Spinal cord (tissue), 10 donors: ENCODE measurements at places on chromosomes 16 and 17.

DNA sequence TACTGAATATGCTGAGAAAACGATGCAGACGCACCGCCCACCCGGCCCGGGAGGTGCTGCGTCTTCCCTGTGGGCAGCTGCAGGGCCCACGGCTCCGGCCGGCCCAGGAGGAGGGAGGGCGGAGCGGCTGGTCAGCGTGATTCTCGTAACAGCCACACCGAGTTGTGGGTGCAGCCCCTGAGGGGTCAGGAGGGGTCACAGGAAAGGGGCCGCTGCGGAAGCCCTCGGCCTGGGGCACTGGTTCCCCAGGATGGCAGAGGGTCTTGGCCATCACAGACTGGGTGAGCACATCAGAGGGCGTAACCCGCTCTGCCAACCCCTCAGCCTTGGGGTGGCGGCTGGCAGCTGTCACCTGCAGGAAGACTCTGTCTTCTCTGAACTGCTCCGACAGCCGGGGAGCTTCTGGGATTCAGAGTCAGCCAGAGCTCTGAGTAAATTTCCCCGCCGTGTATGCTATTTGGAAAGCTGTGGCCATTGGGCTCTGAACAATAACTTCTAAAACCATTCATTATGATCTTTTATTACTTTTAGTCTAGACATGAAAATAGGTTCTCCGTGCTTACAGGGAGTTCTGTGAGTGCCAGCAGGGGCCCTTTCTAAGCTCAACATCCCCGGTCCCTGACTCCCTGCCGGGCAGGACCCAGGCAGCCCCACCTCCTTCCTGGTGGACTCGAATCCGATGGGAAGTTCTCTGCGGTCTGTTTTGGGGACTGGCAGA lies 87.4 kb upstream of the CHMP6 start:
- no peak for DNase-seq

- DNase-seq: no peak
Measured at GRCh38 chr16:50188619-50189136, 35.6 kb downstream of the TENT4B start.

DNA sequence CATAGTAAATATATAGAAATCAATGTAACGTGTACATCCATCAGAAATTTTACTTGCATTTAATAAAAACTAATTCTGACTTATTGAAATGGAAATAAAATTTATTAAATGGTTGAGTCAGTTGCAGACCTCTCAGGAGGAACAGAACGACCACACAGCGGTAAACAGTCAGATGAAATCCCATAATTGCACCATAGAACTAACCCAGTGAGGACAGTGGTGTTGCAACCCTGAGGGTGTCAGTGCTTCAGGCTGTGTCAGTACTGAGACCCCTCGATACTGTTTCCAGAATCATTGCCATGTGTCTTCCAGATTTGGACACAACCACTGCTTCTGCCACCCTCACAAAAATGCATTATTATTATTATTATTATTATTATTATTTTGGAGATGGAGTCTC lies 29.0 kb upstream of the SSTR2 start:
- DNase-seq: no peak

- DNase-seq: no peak
Measured at GRCh38 chr17:80007939-80008338, 27.7 kb downstream of the TBC1D16 start.

- DNase-seq: no peak
Measured at GRCh38 chr17:42623732-42624596, 14.5 kb downstream of the TUBG1 start.

DNA sequence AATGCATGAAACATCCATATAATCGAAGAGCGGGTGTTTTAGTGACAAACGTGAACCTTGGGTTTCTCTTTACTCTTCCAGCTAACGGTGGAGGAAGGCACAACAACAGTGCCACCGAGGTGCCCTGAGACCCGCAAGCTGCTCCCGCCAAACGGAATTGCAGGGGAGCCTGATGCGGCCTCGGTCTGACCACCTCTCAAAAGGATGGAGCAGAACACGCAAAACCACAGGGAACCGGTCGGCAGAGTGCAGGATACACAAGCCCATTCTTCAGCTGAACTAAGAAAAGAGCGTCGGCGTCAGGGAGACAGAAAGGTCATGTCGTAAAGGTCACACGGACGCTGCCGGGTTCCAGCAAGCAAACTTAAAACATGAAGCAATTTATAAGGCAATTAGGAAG lies 109.5 kb upstream of the ZNF750 start:
- DNase-seq: no peak

DNA sequence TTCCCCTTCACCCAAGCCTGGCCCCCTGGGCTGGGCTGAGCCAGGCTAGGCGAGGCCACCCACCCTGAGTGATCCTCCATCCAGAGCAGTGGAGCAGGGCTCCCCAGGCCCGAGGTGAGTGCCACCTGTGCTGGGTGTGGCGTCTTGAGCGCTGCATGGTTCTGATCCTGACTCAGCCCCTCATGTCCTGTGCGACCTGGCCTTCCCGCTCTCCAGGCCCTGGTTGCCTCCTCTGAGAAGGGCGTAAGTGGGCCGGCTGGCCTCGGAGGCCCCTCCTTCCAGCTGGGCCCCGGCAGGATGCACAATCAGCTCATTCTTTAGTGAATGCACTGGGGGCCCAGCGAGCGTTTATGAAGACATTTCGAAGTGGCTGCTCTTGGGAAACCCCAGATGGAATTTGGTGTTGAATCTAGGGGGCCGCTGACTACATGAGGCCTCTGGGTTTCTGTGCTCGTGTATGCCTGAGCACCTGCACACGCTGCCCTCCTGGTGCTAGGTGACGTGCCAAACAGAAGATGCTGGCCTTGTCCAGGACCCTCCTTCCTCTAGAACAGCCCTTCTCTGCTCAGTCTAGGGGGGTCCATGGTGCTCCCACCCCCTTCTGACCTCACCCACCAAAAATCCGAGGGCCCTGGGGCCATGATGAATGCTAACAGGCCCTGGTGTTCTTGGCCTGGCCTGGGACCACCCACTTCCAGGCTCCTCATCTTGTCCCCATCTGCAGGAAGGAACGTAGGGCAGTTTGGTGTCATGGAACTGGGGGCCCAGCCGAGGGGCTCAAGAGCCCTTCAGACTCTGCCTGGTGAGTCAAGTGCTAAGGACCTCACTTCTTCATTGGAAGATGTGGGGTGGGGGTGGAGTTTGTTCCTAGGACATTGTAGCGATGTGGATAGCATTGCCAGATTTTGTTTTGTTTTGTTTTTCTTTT lies 3.6 kb upstream of the TMEM92 start:
- peak; percentile 78 for DNase-seq

GRCh38 chr16:57192720-57193486 lies 6.8 kb downstream of the RSPRY1 start:
- no peak for DNase-seq

DNA sequence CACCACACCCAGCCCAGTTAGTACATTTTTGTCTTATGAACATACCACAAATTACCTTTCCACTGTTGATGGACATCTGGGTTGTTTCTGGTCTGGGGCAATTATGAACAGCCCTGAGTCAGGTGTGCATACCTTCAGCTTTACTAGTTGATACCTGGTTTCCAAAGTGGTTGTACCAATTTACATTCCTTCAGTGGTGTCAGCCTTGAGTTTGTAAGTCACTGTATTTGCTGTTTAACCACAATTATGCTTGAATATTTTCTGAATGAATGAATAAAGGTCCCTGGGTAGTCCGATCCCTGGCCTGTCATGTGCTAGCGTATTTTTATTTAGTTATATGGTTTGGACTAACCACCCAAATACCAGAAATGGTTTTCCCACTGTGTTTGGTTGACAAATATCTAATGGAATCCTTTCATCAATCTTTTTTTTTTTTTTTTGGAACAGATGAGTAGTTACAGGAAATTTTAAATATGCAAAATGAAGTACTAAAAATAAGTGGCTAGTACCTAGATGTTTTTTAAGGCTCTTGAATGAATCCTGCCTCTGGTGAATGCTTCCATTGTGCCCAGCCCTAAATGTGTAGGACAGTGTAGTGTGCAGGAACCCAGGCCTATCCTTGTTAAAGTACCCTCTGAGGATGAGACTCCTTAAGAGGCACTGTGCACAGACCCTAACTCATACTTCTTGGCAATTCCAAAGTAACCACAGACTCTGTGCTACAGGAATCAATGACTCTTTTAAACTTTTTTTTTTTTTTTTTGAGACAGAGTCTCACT lies 3.7 kb downstream of the DUSP14 start:
- DNase-seq: no peak

DNA sequence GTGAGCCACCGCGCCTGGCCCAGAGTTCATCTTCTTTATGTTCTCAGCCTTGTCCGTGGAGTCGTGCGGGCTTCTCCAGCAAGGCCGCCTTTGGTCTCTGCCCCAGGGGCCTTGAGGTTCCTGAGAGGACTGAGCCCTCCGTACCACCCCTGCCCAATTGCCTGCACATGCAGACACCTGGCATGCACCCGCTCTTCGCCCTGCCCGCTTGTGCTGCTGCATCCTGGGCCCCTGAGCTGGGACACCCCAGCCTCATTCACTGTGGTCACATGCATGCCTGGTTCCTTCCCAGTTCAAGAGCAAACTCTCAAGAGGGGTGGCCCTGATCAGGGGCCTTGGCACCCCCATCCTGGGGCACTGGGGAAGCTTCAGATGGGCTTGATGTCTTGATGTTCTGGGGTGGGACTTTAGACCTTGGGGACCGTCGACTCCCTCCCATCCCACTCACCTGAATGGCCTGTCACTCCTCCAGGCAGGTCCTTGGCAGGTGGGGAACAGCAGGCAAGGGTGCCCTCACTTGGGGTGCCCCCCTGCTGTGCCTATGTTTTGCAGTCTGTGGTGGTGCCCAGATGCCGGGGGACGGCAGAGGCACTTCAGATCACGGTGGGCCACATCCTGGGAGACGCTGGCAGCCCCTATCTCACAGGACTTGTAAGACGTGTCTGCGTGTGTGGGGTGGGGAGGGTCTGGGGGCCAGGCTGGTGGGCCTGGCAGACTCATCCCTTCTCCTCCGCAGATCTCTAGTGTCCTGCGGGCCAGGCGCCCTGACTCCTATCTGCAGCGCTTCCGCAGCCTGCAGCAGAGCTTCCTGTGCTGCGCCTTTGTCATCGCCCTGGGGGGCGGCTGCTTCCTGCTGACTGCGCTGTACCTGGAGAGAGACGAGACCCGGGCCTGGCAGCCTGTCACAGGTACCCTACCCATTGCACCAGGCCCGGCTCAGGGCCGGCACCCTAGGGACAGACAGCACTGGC lies 12.7 kb upstream of the SPNS2 start:
- DNase-seq: no peak

GRCh38 chr17:54007855-54008254 lies 185.1 kb downstream of the KIF2B start:
- no peak for DNase-seq

GRCh38 chr17:66450008-66450851 lies 147.8 kb downstream of the PRKCA start:
- no peak for DNase-seq

DNA sequence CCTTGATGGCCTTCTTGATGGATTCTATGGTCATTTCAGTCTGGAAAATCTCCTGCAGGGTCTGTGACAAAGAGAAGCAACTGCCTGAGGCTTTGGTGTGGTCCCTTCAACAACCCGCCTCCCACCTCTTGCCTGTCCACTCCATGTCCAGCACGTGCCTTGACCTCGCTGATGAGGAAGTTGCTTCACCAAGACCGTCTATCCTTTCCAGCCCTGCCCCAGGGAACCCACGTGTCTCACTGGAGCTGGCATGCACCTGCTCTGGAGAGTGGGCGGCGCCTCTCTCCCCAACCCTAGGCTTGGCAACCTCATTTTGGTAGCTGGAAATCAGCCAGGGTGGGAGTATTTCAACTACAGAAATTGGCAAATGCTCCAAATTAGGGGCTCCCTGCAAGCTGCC lies 32.6 kb downstream of the TEKT3 start:
- no peak for DNase-seq

DNA sequence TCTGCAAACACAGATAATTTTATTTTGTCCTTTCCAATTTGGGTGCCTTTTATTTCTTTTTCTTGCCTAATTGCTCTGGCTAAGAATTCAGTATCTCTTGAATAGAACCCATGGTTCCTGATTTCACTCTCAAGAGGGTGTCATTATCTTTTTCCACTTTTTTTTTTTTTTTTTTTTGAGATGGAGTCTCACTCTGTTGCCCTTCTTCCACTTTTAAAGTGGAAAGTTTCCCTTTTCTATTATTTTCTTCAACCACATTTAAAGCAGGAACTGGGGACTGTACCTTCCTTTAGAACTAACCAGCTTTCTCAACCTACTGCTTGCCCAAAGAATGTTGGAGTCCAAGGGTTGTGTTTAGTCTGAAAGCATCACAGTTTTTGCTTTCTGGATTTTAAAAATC lies 31.1 kb downstream of the SLFN11 start:
- DNase-seq: no peak

DNA sequence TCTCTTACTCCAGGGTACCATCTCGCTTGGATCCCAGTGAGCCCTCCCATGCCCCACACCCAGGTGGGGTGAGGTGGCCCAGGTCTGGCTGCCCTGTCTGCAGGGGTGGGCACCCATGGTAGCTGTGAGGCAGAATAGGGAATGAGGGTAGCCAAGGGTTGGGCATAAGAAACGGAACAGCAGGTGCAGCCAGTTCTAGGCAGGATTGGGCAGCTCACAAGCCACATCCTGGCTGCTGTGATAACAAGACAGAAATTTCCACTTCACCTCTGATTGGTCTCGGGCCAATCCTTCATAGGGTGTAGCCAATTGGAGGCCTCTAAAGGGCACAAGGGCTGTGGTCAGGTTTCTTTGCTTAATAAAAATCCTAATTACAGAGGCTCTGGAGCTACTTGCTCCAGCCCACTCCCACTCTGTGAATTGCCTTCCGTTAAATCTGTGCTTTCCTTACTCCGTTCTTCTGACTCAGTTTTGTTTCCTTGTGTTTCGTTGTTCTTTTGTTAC lies 1.5 kb upstream of the ARHGDIG start:
- DNase-seq: peak; percentile 12

DNA sequence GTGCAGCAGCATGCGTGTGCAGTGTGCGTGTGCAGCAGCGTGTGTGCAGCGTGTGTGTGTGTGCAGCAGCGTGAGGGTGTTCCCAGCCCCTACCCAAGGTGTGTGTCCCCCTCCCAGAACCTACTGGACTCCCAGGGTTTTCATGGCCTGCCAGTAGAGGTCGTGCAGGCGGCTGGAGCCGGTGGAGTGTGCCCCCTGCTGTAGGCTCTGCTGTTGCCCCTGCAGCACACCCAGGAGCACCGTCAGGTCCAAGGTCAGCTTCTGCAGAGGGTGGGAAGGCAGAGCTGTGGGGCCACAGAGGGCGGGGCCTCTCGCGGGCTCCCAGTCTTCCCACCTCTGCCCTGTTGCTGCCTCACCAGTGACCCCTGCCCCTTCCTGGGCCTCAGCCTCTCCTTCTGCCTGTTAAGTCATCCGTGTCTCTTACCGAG lies 14.9 kb downstream of the MYBBP1A start:
- DNase-seq: no peak

- DNase-seq: no peak
Measured at GRCh38 chr16:87409781-87410180, 17.6 kb downstream of the MAP1LC3B start.

DNA sequence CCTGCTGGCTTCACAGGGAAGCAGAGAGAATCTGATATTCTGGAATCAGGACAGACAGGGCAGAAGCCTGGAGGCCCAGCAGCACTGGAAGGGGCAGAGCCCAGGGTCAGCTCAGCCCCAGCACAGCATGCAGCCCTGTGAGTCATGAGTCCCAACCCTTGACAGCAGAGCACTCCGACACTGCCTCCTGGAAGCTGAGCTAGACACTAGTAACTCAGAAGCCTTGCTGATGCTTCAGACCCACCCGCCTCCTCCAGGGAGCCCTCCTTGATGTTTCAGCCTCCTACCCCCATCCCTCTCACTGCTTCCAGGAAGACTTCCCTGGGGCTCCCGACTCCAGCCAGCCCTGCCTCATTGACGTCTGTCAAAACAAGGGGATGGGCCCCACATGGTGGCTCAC lies 6.9 kb downstream of the CAMKK1 start:
- DNase-seq: no peak
